ENCODE measurements at places on chromosomes 7 and 10.
A peak's percentile ranks its signal among the peaks of the same experiment; 100 is the strongest.

DNA sequence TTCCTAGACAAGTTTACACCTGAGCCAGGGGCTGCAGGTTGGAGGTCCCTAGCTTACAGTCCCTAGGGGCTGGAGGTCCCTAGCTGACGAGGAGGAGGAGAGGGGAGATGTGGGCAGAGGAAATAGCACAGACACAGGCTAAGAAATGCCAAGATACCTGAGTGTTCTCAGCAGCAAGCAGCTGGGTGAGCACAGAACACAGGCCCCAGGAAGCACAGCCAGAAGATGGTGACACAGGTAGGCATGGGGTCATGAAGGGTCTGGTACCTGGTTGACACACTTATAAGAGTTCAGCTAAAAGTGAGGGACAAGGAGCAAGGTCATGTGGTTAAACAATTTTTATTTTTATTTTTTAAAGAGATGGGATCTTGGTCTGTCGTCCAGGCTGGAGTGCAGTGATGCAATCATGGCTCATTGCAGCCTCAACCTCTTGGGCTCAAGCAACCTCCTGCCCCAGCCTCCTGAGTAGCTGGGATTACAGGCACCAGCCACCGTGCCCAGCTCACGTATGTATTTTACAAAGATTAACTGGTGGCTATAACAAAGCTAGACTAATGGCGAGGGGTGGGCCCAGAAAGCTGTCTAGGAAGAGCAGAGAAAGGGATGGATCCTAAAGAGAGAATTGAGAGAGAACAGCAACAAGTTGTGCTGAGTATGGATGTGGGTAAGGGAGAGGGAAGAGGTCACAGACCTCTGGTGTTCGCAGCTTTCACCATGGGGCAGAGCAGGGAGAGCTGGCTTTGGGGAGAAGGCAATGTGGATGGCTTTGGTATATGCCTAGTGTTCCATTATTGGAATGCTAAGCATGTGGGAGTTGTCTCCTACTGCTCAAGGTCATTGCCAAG lies 140.3 kb upstream of the KLF14 start:
- DNase-seq, result no peak

DNA sequence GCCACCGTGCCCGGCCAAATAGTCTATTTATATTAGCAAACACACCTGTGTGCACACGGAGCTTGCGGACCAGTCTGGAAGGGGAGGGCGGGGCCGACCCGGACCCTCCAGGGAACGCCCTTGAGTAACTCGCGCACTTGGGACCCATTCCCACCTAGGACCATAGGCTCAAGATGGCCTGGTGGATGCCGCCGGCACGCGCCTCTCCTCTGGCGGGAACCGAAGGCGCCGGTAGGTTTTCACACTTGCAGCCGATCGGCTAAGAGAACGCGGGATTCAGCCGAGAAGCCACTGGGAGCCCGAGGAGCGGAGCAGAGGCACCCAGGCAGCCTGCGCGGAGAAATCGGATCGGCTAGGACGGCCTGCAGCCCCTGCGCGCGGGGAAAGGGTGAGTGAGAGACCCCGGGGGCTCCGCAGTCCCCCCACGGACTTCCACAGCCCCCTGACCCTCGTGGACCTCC lies 18.9 kb downstream of the IFT22 start:
- DNase-seq, result no peak

DNA sequence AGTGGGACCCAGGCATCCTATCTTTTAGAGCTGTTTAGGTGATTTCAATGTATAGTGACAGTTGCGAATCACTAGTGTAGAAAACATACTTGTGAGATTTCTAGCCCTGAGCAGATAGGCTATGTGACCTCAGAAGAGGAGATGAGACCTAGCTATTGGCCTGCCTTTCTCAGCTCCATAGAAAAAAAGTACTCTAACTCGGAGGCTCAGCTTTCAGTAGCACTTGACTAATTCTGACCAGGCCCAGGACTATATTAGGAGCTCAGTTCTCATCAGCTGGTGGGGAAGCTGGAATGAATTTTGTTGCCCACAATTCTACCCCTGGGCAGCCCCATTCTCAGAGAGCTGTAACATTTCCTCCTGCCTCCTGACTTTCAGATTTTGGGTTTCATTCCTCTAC lies 179.9 kb upstream of the NAMPT start:
- no peak for DNase-seq

GRCh38 chr10:48533951-48534720 lies 70.7 kb downstream of the ARHGAP22 start:
- DNase-seq, result no peak

- DNase-seq, result no peak
Measured at GRCh38 chr10:125694883-125695282, 11.9 kb upstream of the TEX36 start.

- DNase-seq, result no peak
Measured at GRCh38 chr7:105640956-105641810, 59.9 kb upstream of the EFCAB10 start.

GRCh38 chr10:92419740-92420545 lies 129.0 kb downstream of the MARCHF5 start:
- no peak for DNase-seq

- DNase-seq, result no peak
Measured at GRCh38 chr10:97226398-97226797, 40.6 kb upstream of the SLIT1 start.

DNA sequence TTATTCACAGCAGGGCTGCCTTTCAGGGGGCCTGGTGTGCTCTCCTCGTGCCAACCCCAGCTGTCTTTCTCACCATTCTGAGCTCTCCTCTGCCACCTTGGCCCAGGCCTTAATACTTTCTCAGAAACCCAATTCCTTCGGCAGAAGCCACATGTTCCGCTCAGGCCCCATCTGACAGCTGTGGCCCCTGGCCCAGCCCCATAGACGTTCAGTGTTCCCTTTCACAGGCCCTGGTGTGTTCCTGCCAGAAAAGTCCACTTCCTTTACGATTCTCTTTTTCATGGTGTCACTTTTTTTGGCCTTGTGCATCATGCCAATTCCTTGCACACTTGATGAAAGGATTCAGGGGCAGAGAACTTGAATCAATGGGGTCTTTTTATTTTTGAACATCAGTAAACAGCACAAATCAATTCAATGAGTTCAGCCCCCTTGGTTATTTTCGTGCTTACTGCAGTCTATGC lies 15.9 kb upstream of the GPNMB start:
- no peak for DNase-seq

DNA sequence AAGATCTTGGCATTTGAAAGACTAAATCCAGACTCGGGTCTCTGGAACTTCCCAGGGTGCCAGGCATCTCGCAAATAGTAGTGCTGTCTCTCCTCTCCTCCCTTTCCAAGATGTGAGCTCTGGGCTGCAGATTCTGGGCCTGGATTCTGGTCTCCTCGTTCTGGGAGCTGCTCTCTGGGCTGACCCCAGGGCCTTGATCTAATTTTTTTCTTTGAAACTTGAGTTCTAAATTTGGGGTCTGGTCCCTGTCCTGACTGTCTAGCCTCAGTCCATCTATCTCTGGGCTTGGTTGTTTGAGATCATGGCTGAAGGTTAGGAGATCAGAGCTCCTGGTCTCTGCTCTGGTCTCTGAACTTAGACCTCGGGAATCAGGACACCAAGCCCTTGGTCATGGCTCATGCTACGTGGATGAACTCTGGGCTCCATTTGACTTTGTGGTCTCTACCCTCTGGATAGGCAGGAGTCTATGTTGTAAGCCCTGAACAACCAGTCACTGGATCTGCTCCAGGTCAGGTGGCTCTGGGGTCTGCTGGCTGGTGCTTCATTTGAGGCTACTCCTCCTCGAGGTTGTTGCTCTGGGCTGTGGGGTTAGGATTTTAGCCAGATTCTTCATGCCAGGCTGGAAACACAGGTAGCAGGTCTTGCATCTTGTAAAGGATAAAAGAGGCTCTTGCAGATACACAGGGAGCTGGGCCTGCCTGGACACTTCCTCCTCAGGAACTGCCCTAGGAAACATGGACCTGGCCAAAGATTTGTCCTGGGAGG lies 8.0 kb upstream of the MBL2 start:
- no peak for DNase-seq

GRCh38 chr10:100728928-100729861 lies 16.2 kb upstream of the PAX2 start:
- DNase-seq, result no peak

DNA sequence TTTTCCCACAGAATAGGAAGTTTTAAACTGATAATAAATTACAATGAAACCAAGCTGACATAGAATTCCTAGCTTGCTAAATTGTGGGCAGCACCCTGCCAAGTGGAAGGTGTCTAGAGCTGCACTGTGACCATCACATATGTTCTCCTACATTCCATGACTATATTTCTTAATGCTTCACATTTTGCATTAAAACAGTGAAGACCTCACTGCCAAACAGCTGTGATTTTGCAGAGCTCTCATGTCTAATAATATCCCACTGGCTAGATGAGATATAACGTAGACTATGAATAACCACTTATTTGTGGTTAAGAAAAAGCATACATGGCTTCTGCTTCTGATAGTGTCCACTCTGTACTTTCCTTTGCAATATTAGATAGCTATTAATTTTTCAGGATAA lies 228.3 kb upstream of the TEX47 start:
- no peak for DNase-seq

DNA sequence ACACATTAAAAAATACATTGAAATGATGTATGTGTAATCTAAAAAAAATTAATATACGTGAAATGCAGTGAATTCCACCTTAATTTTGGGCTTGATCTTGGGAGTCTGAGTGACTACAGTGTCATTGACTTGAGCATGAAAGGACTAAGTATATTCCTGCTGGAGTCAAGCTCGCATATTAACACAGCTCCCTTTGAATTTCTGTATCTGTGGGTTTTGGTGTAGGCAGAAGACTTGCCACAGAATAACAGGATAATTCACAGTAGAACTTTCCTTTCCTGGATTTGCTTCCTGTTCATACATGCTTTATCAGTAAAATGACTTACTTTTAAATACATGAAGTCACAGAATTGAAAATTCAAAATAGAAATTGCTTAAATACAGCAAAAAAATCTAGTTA lies 55.3 kb downstream of the PPP1R9A start:
- no peak for DNase-seq

DNA sequence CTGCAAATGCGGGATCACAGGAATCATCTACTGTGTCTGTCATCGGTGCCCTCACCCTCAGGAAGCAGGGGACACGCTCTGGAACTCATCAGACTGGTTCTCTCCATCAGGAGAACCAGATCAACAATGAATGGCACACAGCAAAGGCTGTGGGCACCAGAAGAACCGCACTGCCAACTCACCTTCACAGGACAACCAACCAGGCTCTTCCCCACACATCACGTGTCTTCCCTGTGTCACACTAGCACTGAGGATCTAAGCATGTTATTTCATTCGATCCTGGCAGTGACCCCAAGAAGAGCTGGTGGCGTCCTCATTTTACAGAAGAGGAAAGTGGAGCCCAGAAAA lies 106.1 kb downstream of the TNS3 start:
- DNase-seq, result no peak

DNA sequence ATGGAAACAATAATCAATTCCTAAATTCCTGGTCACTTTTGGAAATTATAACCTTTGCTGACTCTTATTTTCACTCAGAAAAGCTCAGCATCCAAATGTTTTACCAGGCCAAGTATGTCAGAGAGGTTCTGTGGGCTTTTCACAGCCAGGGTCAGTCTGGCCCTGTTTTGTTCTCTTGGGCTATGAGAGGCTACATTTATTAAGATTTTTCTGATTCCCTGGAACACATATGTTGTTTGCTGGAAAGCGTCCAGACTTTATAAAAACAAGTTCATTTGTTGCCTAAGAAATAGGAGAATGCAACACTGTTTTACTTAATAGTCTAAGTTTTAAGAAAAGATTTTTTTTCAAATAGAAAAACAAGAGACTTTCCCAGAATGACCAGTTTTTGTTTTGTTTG lies 238.4 kb upstream of the PLXDC2 start:
- DNase-seq, result no peak

- no peak for DNase-seq
Measured at GRCh38 chr10:61935077-61935476, 33.6 kb downstream of the ARID5B start.

- DNase-seq, result peak; percentile 41
Measured at GRCh38 chr10:131901181-131901829, 497 bp downstream of the PPP2R2D start.

GRCh38 chr7:31640381-31640780 lies 46.6 kb upstream of the PPP1R17 start:
- no peak for DNase-seq

DNA sequence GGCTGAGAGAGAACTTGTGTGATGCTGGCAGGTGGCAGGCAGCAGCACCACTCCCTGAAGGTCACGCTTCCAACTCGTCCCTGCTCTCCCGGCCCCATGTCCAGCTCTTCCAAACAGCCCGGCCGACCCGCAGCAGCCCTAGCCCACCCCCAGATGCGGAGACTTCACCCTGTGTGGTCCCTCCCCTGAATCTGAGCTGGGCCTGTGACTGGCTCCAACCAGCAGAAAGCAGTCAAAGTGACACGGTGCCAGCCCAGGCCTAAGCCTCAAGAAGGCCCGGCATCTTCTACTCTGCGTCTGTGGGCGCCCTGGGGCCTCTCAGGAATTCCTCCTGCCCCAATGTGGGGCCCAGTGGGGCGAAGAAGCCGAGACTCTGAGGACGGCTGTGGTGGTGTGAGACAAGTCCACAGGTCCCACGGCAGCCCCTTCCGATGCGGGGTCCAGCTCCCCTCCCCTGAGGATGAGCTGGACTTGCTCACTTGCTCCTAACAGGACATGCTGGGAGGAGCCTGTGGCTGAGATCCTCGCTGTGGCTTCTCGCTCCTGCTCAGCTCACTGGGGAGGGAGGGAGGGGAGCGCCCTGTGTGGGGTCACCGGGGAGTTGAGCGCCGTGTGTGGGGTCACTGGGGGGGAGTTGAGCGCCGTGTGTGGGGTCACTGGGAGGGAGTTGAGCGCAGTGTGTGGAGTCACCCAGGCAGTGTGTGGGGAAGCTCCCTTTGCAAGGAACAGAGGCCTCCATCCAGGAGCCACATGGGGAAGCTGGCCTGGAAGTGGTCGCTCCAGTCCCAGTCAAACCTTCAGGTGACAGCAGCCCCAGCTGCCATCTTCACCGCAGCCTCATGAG lies 9.5 kb downstream of the STK32C start:
- no peak for DNase-seq

GRCh38 chr7:25192043-25192442 lies 36.2 kb downstream of the NPVF start:
- no peak for DNase-seq

DNA sequence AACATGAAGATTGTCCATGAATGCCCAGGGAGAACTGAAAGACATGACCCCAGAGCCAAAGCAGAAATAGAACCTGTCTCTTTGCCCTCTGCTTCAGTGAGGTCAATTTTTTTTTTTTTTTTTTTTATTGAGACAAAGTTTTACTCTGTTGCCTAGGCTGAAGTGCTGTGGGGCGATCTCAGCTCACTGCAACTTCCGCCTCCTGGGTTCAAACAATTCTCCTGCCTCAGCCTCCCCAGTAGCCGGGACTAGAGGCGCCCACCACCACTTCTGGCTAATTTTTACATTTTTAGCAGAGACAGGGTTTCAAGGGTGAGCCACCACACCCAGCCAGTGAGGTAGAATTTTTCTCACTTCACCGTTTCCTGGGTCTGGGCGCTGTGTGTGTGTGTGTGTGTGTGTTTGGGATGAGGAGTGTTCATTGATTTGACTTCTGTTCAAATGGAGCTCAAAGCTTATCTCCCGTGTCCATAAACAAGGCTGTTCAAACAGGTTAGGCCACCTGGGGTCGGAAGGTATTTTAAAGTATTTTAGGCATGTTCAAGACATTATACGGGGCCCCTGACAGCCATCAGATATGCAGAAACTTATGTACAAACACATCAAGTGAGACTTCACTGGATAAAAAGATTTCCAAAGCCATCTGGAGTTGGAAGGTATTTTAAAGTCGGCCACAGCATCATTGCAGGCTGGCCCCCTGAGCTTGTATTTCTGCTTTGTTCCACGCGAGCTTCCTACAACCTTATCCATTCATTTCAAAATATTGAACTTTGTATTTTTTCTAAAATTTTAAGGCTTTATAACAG lies 93.8 kb downstream of the MAP3K8 start:
- no peak for DNase-seq

- DNase-seq, result no peak
Measured at GRCh38 chr10:43596546-43596945, 9.7 kb upstream of the ZNF485 start.

All from CD8-positive, alpha-beta memory T cell (primary cell).